ENCODE measurements at places on chromosomes 3 and 15. TPM values are rescaled to one million over a fixed set of nuclear protein-coding genes. Genes with fewer than 3 reads are reported as not detected.
A peak's percentile ranks its signal among the peaks of the same experiment; 100 is the strongest.

GRCh38 chr3:124877674-124878073 is 9.5 kb downstream of the ITGB5 start:
- no peaks in the 10 kb centered on the region for H3K36me3 ChIP-seq
- H3K27me3 ChIP-seq, result peaks cover 12% of the 10 kb centered on the region
- H3K4me3 ChIP-seq, result no peak overlapping the region
- DNase-seq, result no peak
- H3K4me1 ChIP-seq, result peaks cover 11% of the 10 kb centered on the region

GRCh38 chr3:12886106-12886679 is 44.8 kb upstream of the RPL32 start:
- H3K36me3 ChIP-seq, result no peaks in the 10 kb centered on the region
- DNase-seq, result no peak
- peaks cover 13% of the 10 kb centered on the region for H3K27me3 ChIP-seq
- H3K4me1 ChIP-seq, result peaks cover 18% of the 10 kb centered on the region
- H3K27ac ChIP-seq, result no peak overlapping the region
- peak overlapping the region; percentile 70 for H3K4me3 ChIP-seq

- no peak for DNase-seq
- no peaks in the 10 kb centered on the region for H3K36me3 ChIP-seq
- no peaks in the 10 kb centered on the region for H3K4me1 ChIP-seq
- no peak overlapping the region for H3K27ac ChIP-seq
- no peak overlapping the region for H3K4me3 ChIP-seq
Observed at GRCh38 chr15:91824256-91824655, 29.3 kb upstream of the SLCO3A1 start.

The FYTTD1 gene
- total RNA-seq, result 66.4 TPM

DNA sequence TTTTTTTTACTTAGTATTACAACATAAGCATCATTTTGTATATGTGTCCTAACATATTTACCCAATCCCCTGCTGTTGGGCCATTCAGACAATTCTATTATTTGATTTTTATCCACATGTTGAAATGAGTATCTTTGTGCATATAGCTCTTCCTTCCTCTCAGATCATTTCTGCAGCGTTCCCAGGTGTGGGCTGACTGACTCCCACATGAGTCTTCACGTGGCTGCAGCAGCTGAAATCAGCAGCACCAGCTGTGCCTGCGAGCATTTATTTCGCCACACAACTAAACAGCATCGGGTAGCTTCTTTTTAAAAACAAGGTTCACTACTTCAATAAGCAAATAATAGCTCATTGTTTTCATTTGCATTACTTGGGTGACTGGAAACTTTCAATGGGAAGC is 44.5 kb upstream of the PDE8A start:
- no peak overlapping the region for H3K4me3 ChIP-seq
- DNase-seq, result no peak
- no peaks in the 10 kb centered on the region for H3K36me3 ChIP-seq
- H3K27ac ChIP-seq, result no peak overlapping the region

GRCh38 chr3:16841904-16842271 is 42.9 kb upstream of the PLCL2 start:
- DNase-seq, result peak; percentile 14
- peak overlapping the region; percentile 88 for H3K4me3 ChIP-seq
- peak overlapping the region; percentile 99 for H3K27ac ChIP-seq
- peaks cover 37% of the 10 kb centered on the region for H3K4me1 ChIP-seq
- H3K36me3 ChIP-seq, result no peaks in the 10 kb centered on the region
- H3K27me3 ChIP-seq, result no peaks in the 10 kb centered on the region

The FBXW12 gene
- not detected for total RNA-seq

The TMEM207 gene
- total RNA-seq, result not detected

GRCh38 chr15:67884514-67885174 is 44.8 kb upstream of the RNU6-1 start:
- peak overlapping the region; percentile 41 for H3K4me3 ChIP-seq
- peaks cover 7% of the 10 kb centered on the region for H3K4me1 ChIP-seq
- peaks cover 16% of the 10 kb centered on the region for H3K27me3 ChIP-seq

DNA sequence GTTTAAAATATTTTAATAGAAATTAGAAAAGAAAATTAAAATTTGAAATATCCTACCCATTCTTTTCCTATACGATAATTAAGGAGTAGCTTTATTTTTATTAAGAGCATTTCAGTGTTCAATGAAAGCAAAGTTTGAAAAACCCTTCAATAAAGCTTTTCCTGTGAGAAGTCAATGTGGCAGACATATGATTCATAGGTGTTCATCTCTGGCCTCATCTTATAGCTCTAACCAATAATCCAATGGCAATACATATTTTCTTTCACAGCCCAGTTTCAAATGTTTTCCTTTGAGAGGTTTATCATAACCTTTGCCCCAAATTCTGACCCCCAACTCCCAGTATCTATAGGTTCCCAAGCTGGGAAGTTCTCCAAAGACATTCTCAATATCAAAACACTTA is 8.3 kb downstream of the KPNA1 start:
- no peak overlapping the region for H3K4me3 ChIP-seq
- no peak overlapping the region for H3K27ac ChIP-seq
- peaks cover 73% of the 10 kb centered on the region for H3K4me1 ChIP-seq
- no peaks in the 10 kb centered on the region for H3K27me3 ChIP-seq
- H3K36me3 ChIP-seq, result peaks cover 23% of the 10 kb centered on the region
- no peak for DNase-seq

- no peak overlapping the region for H3K4me3 ChIP-seq
- H3K4me1 ChIP-seq, result no peaks in the 10 kb centered on the region
- H3K36me3 ChIP-seq, result peaks cover under 1% of the 10 kb centered on the region
- no peak overlapping the region for H3K27ac ChIP-seq
- H3K27me3 ChIP-seq, result peaks cover 83% of the 10 kb centered on the region
Observed at GRCh38 chr3:134407239-134407625, 33.0 kb upstream of the AMOTL2 start.

GRCh38 chr3:182912474-182912873 is 67.9 kb downstream of the DCUN1D1 start:
- H3K36me3 ChIP-seq, result no peaks in the 10 kb centered on the region
- no peak overlapping the region for H3K4me3 ChIP-seq
- no peaks in the 10 kb centered on the region for H3K27me3 ChIP-seq
- H3K27ac ChIP-seq, result peak overlapping the region; percentile 87

The B2M gene
- total RNA-seq, result 7,046 TPM

DNA sequence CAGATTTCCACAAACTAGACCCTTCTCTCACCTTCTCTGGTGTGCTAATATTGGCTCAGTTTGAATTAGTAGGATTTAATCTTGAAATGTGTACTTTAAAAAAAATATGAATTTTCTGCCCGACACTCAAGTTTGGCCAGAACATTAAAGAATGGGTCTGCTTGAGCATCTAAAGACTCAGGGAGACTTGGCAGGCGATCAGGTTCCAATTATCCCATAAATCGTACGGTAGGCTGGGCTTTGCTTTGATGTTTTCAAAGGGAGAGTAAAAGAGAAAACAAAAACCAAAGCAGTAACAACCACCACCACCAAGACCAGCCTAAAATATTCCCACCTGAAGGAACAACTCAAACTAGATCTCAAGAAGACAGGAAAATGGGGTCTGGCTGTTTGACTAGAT is 230.8 kb downstream of the EBLN2 start:
- H3K27ac ChIP-seq, result no peak overlapping the region
- H3K4me1 ChIP-seq, result no peaks in the 10 kb centered on the region
- H3K4me3 ChIP-seq, result no peak overlapping the region
- no peak for DNase-seq
- H3K27me3 ChIP-seq, result peaks cover 11% of the 10 kb centered on the region

DNA sequence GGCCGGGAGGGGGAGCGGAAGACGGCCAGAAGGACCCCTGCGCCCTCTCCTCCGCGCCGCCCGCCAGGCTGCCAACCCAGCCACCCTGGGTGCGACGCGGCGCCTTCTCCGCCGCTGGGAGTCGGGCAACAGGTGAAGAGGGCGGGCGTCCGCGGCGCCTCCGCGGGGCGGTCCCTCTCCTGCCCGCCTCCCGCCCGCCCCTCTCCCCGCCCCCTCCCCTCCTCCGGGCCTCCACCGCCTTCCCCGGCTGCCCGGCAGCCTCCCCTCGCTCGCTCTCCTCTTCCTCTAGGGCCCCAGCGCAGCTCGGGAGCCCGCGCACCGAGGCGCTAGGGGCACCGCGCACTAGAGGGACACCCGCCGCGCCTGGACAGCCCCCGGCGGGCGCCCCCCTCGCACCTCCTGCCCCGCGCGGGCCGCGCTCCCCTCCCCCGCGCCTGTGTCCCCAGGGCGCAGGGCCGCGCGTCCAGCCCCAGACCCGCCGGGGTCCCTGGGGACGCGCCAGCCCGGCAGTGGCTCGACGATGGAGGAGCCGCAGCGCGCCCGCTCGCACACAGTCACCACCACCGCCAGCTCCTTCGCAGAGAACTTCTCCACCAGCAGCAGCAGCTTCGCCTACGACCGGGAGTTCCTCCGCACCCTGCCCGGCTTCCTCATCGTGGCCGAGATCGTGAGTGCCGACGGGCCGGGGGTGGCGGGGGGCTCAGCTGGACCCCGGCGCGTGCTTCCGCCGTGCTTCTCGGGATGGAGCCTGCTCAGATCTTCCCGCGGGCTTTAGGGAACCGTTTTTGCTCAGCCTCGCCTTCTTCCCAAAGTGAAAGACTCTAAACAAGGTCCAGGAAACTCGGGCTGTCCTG is at the start of gene CMTM8:
Gene CMTM8 (plus strand): TSS at position 228 of the 854 bp plus-strand sequence. CDS start 293 bp downstream, at position 521.
- H3K36me3 ChIP-seq, result peaks cover 6% of the 10 kb centered on the region
- H3K4me1 ChIP-seq, result peaks cover 25% of the 10 kb centered on the region
- H3K27me3 ChIP-seq, result no peaks in the 10 kb centered on the region
- DNase-seq, result peak; percentile 46

DNA sequence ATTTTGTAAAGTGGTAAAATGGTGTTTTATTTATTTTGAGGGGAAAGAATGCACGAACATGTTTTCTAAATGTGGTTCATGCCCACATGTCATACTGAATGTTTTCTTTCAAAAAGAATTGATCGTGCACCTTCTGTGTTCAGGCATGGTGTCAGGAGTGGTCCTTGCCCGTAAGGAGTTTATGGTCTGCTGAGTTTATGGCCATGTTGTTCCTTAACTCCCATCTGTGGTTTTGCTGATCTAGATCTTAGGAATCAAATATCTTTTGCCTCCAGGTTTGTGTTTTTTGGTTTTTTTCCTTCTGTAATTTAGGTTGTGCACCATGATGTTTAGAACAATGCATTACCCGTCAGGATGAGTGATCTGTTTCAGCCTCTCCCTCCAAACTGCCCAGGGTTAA is 304.4 kb upstream of the NR2E3 start:
- no peak overlapping the region for H3K27ac ChIP-seq
- no peak for DNase-seq
- H3K4me1 ChIP-seq, result no peaks in the 10 kb centered on the region
- no peaks in the 10 kb centered on the region for H3K36me3 ChIP-seq
- peaks cover 15% of the 10 kb centered on the region for H3K27me3 ChIP-seq

DNA sequence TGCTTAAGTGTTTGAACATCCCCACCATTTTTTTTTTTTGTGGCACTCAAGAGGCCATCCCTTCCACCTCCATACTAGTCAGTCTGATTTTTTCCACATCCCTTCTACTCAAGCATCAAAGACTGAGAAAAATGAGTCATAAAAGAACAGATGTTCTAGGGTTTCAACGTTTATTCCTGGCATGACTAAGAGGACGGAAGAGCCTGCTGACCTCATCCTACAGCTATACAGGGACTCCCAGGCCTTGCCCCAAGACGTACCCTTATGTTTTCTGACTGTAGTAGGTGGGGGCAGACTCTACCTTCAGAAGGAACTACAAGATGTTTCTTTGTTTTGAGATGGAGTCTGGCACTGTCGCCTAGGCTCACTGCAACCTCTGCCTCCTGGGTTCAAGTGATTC is 3.3 kb upstream of the ITPKA start:
- H3K27me3 ChIP-seq, result peaks cover 10% of the 10 kb centered on the region
- DNase-seq, result no peak
- H3K4me1 ChIP-seq, result peaks cover 7% of the 10 kb centered on the region
- H3K4me3 ChIP-seq, result no peak overlapping the region

DNA sequence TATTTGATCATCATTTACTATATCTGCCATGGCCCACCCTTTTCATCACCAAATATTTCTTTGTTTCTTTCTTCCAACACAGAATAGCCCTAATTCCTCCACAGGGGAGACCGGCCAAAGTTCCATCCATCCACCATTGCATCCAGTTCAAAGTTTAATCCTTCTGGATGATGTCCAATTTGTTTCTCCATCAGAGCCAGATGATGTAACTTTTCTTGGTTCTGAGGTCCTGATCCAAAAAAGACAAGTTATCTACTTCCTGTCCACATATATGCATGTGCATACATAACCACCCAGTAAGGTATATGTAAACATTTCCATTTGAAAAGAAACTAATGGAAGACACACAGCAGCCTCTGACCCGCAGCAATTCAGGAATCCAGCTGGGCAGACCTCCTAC is 237.3 kb downstream of the SHOX2 start:
- H3K27ac ChIP-seq, result no peak overlapping the region
- H3K4me1 ChIP-seq, result no peaks in the 10 kb centered on the region
- H3K36me3 ChIP-seq, result no peaks in the 10 kb centered on the region
- H3K4me3 ChIP-seq, result no peak overlapping the region
- H3K27me3 ChIP-seq, result no peaks in the 10 kb centered on the region
